Activated CD4-positive, alpha-beta memory T cell treated with anti-CD3 and anti-CD28 coated beads for 36 hours (primary cell): ENCODE measurements at places on chromosomes 5 and 9. TPM values are rescaled to one million over a fixed set of nuclear protein-coding genes. Genes with fewer than 3 reads are reported as not detected.

The PCA3 gene
- not detected for total RNA-seq

GRCh38 chr5:118378959-118379358 is 609.4 kb downstream of the DTWD2 start:
- DNase-seq = no peak

DNA sequence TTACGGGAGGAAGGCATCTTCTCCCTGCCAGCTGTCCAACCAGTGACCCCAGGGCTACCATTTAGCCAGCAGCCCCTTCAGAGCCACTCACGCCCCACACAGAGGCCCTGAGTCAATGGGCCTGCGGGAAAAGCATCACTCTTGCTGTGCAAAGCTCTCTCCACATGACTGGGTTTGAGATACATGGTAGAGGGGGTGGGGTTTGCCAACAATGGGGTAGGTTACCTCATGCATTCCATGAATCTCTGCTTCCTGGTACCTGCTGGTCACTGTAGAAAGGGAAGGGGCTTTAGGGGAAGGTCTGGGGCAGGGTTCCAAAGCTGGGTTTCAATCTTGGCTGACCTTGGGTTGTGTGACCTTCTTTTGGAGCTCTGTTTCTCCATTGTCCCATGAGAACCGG is 22.9 kb upstream of the TTLL11 start:
- no peak for DNase-seq

- no peak for DNase-seq
Measured at GRCh38 chr9:87606841-87607521, 109.3 kb downstream of the DAPK1 start.

The PFN3 gene
- not detected for total RNA-seq

DNA sequence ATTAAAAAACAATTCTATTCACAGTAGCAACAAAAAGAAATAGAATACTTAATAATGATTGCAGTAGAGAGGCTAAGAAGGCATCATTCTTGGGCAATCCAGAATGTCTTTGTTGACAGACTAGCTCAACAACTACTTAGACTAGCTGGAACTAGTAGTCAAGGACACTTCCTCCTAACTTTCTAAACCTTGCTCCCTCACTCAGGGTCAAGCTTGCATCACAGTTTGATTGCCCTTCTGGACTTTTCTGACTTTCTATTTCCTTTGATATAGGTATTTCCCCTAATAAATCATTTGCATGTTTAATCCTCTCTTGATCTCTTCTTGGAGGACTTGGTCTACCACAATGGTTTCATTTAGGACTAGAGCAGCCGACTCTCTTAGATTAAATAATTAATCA is 1107.9 kb downstream of the PTPRD start:
- DNase-seq = no peak
